Coronary artery (tissue), 2 donors: ENCODE measurements at places on chromosomes 6 and 20.

DNA sequence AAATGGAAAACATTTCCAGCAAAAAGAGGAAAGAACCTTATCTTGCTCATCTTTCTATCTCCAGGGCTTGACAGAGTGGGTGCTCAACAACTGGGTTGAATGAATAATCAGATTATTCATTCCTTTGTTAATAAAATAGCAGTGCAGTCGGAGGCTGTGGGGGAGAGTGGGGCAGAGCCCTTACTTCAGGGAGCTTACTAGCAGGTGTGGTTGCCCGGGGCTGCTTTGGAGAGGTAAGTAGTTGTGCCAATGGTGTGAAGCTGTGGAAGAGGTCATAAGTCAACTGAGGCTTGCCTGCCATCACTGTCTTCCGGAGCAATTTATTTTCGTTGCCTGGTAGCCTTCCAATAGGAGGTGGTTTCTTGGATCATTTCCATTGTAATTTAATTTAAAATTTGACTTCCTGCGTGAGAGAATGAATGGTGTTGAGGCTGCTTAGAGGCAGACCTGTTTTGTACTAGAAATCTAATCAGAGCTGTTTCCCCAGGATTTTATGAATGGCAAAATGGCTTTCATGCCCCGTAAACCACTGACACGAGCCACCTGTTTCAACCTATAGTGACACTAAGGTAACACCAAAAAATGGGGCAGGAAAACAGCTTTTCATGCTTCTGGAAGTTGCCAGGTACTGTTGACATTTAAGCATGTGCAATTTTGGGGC is 51.4 kb downstream of the ZDHHC14 start:
- no peak for DNase-seq

GRCh38 chr6:11875325-11876109 is 96.9 kb upstream of the ADTRP start:
- DNase-seq: no peak

DNA sequence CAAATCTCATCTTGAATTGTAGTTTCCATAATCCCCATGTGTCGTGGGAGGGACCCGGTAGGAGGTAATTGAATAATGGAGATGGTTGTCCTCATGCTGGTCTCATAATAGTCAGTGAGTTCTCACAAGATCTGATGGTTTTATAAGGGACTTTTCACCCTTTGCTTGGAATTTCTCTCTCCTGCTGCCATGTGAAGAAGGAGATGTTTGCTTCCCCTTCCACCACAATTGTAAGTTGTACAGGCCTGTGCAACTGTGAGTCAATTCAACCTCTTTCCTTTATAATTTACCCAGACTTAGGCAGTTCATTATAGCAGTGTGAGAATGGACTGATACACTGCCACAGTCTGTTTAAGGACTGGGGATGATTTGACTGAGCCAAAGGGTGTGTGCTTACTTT is 44.7 kb downstream of the NKAIN2 start:
- DNase-seq: no peak

DNA sequence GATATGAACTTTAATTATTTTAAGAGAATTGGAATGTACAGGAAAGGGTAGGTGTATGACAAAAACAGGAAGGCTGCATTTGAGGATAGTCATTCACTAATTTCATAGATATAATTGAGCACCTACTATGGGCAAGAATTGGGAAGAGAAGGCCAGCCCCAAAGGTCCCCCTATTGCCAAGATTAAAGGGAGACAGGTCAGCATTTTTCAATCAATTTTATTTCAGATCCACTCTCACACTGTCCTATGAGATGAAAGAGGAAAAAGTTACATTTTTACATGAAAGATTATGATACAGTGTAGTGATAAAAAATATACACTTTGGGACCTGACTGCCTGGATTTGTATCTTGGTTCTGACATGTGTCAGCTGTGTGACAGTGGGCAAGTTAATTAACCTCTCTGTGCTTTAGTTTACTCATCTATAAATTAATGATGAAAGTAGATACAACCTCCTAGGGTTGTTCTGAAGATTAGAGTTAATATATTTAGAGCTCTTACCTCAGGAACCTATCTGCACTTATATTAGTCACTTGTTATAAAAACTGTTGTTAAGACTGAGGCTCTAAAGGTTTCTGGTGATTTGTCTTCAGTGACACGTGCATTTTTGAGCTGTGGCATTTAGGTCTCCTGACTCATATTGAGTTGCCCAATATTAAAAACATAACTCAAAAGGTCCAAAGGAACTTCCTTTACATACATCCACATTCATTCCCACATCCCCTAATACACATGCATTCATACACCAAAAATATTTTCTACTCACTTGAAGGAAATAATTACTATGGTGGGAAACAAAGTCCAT is 45.7 kb downstream of the SCGN start:
- no peak for DNase-seq

- DNase-seq: no peak
Measured at GRCh38 chr6:139643986-139644385, 269.5 kb upstream of the CITED2 start.

- peak; percentile 54 for DNase-seq
Measured at GRCh38 chr20:37380864-37381579, 35.1 kb downstream of the SRC start.

DNA sequence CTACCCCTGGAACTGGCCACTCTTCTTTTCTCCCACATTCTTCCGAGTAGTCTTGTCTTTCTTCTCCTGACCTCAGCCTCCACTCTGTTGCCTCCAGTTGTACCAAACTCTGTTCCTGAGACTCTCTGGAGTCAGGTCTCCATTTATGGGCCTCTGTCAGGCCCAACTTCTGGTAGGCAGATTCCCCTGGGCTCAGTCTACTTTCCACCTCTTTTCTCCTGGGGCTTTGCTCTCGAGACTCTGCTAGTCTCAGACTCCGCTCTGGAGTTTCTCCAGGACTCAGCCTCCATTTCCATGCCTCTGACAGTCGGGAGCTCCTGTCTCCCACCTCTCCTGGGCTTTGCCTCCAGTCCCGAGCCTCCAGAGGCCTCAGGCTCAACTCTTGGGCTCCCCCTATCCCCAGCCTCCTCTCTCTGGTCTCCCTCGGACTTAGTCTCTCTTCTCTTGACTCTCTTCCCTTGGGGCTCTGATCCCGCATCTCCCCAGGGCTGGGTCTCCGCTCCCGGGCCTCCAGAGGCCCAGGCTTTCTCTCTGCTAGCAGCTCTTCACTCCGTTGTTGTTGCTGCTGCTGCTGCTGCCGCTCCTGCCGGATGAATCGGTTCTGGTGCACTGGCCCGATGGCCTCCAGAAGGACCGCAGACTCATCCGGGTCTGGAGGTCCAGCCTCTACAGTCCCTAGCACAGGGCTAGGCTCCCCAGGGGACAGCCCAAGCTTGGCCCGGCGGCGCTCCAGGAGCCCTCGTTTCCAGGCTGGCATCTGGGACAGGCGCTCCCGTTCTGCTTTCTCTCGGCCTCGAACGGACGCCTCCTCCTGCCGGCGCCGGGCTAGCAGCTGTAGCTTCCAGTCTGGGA is 1.1 kb downstream of the PPP1R18 start:
- DNase-seq: no peak

DNA sequence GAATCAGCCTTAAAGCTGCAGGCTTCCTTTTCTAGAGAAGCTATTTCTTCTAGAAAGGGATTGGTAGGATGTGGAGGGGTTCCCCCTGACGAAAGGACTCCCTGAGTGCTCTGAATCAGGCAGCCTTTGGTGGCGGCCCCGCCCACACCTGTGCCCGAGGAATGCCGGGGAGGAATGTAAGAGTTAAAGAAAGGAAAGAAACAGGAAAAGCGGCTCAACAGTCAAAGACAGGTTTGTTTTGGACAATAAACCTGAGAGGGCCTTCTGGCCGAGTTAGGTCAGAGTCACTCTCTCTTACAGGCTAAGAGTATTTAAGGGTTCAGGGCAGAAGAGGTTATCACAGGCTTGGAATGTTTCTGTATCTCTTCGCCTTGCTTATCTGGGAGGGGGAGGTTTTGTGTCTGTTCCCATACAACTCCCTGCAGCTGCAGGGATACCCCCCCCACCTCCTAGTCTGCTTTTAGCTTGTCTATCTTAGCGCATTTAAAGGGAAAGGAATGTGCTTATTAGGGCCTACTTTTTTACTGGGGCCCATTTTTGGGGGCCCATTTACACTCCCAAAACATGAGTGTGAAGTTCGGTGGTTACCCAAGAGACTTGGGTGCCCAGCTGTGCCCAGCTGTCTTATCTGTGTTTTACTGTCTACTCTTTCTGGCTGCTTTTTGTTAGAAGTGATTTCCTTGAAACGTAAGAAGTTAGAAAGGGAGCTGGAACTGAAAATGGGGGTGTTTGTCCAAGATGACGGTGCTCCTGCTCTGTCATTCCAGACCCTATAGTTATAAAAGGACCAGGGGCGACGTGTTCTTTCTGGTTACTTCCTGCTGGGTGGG is 32.8 kb downstream of the DYNLT1 start:
- no peak for DNase-seq

GRCh38 chr20:41418031-41418430 is 51.4 kb upstream of the EMILIN3 start:
- no peak for DNase-seq

DNA sequence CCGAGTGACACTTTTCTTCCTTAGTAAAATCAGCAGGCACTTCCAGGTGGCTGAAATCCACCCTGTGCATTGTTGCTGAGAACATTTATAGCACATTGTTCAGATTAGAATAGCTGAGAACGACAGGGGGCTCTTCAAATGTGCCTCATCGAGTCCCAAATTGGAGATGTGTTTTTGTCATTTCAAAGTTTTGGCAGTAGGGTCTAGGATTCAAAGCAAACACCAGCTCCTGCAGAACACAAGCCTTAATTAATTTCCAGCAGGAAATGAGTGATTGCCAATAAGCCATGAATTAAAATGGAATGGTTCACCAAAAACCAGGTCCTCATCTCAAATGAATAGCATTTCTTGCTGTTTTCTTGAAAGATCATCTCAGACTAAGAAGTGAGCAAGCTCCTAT is 171.6 kb downstream of the PLCB1 start:
- DNase-seq: no peak

- DNase-seq: no peak
Measured at GRCh38 chr6:20160541-20161283, 51.6 kb downstream of the MBOAT1 start.
